ENCODE measurements at places on chromosomes 11 and 22.

DNA sequence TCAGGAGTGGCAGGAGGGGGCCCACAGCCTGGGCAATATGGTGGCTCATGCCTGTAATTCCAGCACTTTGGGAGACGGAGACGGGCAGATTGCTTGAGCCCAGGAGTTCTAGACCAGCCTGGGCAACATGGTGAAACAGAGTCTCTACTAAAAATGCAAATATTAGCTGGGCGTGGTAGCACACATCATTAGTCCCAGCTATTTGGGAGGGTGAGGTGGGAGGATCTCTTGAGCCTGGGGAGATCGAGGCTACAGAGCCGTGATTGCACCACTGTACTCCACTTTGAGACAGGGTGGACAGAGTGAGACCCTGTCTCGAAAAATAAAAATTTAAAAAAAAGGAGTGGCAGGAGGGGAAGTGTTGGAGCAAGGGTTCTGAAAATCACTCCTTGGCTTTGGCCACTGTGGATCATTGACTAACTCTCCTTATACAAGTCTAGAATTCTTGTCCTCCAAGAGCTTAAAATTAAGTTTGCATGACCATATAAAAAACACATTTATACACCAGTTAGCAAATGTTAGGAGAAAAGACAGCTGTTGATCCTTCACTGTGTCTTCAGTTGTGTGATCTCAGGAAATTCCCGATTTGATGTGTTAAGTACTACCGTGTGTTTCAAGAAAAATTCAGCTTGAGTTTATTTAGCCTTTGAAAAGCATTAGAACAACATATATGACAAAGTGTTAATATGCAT is 2.3 kb upstream of the WEE1 start:
- no peak for DNase-seq

DNA sequence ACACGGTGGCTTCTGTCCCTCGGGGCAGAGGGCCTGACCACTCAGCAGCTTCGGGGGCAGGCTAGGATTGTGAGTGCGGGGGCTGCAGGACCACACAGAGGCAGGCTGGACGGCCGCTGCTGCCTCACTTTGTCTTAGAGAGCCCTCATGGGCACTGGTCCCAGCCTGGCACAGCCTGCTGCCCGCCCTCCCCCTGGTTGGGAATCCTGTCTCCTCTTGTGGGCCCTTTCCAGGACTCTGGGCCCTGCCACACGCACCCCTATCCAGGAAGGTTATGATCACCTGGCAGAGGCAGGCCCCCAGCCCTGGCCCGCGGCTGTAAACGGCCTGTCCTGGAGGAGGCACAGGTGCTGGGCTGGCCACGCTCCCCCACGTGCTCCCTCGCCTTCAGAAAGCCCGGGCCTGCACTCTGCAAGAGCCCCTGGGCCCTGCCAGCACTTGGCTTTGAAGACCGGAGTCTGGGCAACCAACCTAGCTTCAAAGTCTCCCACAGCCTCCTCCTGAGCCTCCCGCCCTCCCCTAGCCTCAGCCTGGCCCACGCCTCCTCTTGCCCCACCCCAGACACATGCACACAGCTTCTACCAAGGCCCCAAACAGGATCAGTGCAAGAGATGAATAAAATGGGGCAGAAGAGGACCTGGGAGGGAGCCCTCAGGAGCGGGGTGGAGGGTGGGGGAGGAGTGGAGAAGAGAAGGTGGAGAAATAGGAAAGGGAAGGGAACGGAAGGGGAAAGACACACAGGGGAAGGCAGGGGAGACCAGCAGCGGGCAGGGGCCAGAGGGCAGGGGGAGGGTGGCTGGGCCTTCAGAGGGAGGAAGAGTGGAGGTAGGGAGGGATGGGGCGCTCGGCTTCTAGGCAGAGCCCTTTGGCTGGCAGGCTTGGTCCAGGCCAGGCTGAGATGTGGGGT is 31.0 kb downstream of the SYT7 start:
- DNase-seq = peak; percentile 41

- DNase-seq = peak; percentile 16
These were observed 2.6 kb downstream of the CASP12 start for GRCh38 chr11:104895634-104896033.

DNA sequence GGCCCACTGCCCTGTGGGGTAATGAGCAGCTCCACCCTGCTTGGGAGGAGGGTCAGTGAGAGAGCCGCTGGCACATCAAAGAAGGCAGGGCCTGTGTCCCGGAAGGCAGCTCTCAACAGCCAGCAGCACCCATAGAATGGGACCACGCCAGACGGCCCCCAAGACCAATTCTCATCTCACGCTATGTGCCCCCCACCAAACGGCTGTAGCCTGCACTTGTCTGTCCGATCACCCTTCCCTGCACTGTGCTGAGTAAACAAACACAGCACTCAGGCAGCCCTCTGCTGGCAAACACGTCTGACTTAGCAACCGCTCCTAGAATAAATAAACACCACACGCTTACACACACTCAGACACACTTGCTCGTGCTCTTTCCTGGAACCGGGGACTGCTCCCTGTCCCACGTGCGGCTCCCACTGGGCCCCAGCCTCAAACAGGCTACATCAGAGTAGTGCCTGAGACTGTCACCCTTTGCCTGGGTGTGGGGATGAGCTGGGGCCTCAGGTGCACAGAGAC is 53.2 kb upstream of the CDON start:
- DNase-seq = no peak

DNA sequence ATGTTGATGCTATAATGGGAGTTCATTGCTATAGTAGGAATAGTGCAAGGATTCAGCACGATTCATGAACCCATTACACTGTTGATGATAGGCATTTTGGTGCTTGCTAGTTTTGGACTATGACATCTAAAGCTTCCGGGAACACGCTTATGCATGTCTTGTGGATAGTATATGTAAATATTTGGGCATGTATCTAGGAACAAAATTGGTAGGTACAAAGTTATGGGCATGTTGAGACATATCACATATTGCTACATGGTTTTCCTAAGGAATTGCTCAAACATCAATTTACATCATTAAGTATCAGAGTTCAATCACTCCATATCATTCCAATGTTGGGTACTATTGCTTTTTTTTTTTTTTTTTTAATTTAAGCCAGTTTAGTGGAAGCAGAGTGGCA is 1103.2 kb downstream of the TBC1D22A start:
- DNase-seq = no peak

GRCh38 chr11:47783087-47783610 is 16.0 kb upstream of the FNBP4 start:
- DNase-seq = no peak

- no peak for DNase-seq
These were observed 232.4 kb downstream of the MIAT start for GRCh38 chr22:26889802-26890201.

- DNase-seq = no peak
These were observed 75.9 kb downstream of the PARVA start for GRCh38 chr11:12453243-12453642.

DNA sequence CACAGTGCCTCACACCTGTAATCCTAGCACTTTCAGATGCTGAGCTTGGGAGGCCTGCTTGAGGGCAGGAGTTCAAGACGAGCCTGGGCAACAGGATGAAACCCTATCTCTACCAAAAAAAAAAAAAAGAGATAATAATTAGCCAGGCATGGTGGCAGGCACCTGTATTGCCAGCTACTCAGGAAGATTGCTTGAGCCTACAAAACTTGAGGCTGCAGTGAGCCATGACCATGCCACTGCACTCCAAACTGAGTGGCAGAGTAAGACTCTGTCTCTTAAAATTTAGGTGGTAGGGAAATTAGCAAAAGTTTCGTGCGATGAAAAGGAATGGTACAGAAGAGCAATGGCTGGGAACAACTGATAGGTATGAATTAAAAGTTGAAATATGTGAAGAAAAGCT is 18.0 kb downstream of the ST13 start:
- no peak for DNase-seq

DNA sequence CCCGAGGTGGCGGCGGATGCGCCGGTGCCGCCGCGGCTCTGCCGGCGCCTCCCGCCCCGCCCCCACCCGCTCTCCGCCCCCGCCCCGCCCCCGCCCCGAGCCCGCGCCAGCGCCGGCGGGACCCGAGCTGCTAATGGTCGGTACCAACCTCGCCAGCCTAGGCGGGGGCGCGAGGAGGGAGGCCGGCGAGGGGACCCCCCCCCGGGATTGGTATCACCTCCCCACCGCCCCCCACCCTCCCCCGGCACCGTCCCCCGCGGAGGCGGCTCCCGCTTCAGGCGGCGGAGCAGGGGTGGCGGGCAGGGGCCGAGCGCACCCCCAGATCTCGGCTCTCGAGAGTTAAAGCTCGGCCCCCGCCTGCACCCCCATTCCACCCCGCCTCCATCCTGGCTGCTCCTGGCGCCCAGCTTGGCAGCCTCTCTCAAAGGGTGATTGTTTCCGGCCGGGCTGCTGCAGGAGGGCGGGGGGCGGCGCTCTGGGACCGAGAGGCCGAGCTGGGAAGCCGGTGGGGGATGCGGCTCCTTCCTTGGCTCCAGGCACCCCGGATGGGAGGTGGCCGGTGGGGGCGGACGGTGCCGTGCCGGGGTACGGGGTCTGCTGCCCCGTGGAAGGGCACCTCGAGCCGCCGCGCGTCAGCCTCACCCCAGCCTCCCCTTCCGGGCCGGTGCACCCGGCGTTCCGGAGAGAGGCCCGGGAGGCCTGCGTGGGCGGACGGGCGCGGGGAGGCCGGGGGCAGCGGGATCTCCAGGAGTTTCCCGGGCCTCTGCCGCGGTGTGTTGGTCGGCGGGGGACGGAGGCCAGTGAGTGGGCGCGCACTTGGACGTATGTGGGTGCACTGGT is at the start of gene B3GAT1:
Gene B3GAT1 (minus strand): TSS at position 40 of the 840 bp plus-strand sequence. CDS start 24,583 bp downstream, outside the sequence.
- peak; percentile 83 for DNase-seq

DNA sequence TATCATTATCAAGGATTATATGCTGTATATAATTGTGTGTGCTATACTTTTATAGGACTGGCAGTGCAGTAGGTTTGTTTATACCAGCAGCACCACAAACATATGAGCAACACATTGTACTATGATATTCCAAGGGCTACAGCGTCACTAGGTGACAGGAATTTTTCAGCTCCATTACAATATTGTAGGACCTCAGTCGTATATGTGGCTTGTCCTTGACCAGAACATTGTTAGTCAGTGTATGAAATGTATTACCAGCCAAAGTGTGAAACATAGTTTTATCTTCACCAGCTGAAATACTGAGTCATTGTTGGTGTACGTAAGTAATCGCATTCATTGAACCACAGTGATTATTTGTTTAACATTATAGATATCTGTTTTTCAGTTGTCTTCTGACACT is 20.4 kb downstream of the JHY start:
- DNase-seq = no peak

GRCh38 chr11:47848700-47849155 is 578 bp upstream of the NUP160 start:
- peak; percentile 12 for DNase-seq

GRCh38 chr11:19995145-19995544 is 165.1 kb downstream of the DBX1 start:
- DNase-seq = no peak

DNA sequence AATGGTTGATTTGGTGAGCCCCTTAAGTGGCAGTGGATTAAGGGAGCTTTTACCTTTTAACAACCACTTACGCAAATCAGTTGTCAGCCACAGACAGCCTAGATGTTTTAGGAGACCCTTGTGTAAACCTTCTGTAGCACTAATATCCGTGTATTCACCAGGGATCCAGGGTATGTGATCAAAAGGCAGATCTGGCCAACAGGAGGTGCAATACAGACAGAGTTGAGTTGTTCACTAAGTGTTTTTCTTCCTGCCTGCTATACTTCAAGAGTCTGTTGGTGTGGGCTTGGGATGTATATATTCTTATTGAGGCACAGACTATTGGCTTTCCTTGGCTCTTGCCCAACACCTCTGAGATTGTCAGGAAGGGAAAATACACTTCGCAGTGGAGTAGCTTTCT is 175.1 kb downstream of the FAT3 start:
- DNase-seq = no peak

- DNase-seq = no peak
These were observed 52.3 kb downstream of the RTL6 start for GRCh38 chr22:44445731-44446130.

DNA sequence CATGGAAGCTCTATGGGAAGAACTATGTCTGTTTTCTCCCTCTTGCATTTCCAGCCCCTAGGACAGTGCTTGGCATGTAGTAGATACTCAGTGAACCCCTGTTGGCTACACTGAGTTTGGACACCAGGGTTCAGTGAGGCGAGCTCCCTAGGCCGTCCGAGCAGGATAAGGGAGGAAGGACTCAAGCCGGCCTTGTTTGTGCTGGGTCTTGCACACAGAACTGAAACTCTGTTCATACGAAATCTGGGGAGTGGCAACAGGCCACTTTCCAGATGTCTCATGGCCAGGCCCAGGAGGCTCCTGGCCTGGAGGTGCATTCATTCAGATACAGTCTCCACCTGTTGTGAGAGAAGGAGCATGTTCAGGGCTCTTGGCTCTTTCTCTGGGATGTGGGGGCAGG is 23.6 kb upstream of the LMO1 start:
- no peak for DNase-seq

DNA sequence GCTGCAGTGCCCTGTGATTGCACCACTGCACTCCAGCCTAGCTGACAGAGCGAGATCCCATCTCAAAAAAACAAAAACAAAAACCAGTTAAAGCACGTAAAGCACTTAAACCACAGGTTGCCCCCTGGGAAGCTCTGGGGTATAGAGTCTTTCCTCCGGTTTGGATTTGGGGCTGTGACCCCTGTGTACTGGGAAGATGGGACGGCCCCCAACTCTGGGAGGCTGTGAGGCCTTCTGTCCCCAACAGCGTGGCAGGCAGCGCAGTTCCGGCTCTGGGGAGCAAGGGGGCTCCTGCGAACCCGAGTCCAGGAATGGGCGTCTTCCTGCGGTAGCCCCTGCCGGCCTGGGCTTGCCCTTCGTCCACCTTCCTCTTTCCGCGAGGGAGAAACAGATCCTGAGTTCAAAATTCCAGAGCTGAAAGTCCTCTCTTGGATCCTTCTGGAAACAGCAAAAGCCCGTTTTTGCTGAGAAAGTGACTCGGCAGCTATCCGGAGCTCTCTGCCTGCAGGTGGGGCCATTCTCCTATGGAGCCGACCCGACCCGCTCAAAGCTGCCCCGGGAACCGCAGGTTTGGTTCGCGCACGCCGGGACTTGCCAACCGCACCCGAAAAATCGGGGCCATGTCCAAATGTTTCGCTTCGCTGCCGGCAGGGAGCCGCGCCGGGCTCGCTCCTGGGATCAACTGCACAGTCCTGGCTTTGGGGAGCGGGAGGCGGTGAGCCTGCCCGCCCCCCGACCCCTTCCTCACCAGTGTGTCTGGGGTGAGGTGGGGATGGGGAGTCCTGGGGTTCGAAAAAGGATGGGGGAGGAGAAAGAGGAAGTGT is 36.3 kb upstream of the POLA2 start:
- DNase-seq = no peak

- no peak for DNase-seq
These were observed 136.3 kb downstream of the PKNOX2 start for GRCh38 chr11:125300791-125301218.

GRCh38 chr22:24146194-24146616 is 35.1 kb upstream of the SUSD2 start:
- peak; percentile 15 for DNase-seq

DNA sequence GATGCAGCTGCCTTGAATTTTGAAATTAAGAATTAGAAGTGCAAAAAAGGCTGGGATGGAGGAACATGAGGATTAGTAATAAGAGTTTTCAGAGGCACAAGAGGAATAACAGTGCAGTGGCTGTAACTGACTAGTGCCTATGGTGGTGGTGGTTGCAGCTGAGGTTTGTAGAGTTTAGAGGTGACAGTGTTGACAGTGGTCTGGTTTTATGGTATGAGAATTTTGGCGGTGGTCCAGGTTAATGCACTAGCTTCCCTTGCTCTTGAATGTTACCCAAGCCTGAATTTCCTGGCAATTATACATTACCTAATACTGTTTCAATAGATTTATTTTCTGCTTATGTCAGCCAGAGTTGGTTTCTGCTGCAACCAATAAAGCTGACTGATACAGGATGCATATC is 112.8 kb upstream of the C11orf87 start:
- DNase-seq = no peak

Measured in spinal cord (tissue), 10 donors.